SK-N-SH (cell line): ENCODE measurements at places on chromosomes 7 and 10.

DNA sequence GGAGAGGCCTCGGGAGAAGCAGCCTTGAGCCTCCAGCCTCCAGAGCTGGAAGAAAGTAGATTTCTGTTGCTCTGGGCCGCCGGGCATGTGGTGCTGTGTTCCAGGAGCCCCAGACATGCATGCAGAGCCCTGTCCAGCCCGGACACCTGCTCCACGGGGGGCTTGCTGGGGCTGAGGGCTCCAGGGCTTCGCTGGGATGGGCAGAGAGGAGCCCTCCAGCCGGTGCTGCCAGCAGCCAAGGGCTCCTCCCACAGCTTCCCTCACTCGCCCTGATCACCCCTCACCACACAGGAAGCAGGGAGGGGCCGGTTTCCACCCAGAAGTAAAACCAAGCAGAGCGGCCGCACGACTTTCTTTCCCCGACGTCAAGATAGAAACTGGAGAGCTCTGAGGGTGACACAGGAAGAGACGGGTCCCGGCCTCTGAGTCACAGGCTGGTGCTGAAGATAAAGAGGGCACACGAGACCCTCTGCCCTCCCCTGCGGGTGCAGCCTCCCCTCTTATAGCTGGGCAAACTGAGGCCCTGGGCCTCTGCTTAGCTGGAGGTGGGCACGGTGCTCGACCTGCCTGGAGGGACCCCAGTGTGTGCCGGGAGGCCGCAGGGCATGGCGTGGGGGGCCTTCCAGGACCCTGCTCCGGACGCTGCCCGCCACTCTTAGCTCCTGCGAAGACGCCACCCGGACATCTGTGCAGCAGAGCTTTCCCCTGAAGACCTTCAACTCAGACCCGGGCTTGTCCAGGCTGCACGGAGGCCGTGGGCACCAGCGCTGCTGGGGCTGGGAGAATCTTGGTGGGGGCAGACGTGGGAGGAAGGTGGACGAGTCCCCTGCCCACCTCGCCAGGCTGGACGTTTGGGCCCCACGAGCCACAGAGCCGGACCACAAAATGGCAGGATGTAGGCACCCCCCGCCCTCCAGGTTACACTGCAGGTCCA is 31.1 kb downstream of the ADAP1 start:
- no peak for DNase-seq

- no peak for DNase-seq
Observed at GRCh38 chr10:58341947-58342346, 7.1 kb downstream of the UBE2D1 start.

DNA sequence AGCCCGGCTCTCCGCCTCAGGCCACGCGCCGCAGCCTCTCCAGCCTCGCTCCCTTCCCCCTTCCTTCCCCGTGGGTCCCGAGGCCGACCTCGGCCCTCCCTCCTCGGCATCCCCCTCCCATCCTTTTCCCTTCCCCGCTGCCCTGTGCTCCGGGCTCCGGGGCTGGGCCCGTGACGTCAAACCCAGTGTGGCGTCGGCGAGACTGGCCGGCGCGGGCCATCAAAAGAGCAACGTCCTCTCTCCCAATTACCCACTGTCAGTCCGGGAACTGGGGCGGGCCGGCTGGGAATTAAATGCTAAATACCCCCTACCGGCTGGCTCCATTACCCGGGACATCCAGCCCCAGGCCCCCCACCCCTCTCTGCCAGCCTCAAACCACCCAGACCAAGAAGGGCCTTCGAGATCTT is 2.6 kb upstream of the GATA3 start:
- DNase-seq: peak; percentile 82

GRCh38 chr10:114565066-114565465 is 93.0 kb downstream of the ABLIM1 start:
- DNase-seq: no peak
